ENCODE measurements at places on chromosomes 13 and 19.

- no peak for DNase-seq
Measured at GRCh38 chr19:3844596-3844995, 24.2 kb downstream of the ZFR2 start.

GRCh38 chr13:36998624-36999041 lies 507 bp downstream of the ALG5 start:
- DNase-seq, result no peak

GRCh38 chr13:100818711-100819110 lies 144.1 kb upstream of the TMTC4 start:
- no peak for DNase-seq

- no peak for DNase-seq
Measured at GRCh38 chr13:97411984-97412383, 22.0 kb upstream of the RAP2A start.

- DNase-seq, result no peak
Measured at GRCh38 chr13:109724603-109725002, 61.8 kb downstream of the IRS2 start.

DNA sequence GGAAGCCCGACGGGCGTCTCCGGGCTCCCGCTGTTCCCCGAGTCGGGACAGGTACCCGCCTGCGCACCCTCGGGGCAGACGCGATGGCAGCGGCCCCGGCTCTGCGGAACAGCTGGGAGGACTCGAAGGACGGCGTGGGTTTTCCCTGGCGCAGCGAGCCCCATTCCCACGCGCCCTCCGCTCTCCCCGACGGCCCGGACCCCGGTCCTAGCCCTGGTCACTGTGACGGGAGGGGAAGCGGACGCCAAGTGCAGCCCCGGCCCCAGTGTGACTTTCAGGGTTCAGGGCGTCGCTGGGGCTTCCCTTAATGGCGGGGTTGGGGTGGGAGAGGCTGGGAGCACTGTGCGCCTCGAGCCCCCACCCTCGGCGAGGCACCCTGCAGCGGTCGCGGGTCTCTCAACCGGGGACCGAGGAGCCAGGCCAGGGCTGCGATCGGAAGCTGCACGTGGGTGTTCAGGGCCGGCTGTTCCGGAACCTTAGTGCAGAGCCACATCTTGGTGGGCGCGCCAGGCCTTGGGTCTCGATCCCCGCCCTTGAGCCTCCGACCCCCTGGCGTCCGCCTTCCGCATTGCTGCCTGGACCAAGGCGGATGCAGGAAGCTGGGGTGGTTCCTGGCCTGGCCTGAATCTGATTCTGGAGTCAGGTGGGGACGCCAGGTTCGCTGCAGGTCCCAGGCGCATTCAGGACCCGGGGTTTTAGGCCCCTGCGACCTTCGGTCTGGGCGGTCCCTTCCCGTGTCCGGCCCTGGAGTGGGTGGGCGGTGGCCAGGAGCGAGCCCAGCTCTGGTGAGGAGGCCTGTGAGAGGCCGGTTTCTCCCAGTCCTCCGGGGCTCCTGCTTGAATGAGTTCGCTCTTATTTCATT lies 3.5 kb downstream of the LGALS7B start:
- DNase-seq, result no peak

DNA sequence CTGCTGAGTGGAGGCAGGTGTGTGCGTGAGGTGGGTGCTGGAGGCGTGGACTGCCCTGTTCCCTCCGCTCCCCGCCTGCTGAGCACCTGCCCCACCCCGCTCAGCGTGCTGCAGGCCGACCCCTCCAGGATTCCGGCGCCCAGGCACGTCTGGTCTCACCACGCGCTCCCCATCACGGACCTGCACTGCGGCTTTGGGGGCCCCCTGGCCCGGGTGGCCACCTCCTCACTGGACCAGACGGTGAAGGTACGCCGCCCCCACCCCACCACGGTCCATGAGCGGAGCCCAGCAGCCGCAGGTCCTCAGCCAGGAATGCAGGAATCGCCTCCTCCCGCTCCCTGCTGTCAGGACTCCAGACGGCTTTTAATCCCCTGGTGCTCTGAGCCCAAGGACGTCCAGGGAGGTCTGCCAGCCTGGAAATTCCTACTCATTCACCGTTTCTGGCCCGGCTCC lies 6.0 kb downstream of the WDR18 start:
- no peak for DNase-seq
